ENCODE measurements at places on chromosomes 7 and 10.

DNA sequence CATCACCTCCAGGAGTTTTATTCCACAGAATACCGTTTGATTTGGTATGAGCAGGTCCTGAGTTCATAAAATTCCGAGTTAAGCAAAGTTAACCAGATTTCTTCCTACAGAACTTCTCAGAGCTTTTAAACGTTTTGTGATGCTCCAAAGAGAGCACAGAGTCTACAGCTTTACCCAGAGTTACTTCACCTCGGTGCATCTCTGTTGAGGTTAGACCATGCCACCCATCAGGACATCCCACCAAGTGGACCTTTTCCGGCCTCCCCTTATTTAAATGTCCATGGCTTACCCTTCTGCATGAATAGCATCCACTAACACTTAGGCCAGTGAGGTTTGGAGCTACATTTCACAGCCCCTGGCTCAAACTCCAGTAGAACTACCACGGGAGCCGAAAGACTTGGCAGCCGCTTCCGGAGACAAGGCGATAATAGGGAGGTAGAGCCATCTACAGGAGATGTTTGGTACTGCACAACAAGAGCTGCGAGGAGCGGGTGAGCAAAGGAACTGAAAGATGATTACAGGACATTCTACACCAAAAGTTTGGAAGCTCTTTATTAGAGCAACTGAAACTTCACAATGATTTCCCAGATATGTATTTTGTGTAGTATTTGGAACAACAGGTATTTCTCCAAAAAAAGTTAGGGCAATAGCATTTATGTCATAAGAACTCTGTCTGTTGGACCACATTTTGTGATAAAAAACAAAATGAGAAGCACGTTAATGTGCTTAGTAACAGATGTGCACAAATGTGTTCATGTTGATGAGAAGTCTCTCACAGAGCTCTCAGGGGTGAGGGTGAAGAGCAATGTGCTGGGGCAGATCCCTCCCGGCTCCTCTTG lies 174.7 kb downstream of the HERPUD2 start:
- peak; percentile 84 for DNase-seq

GRCh38 chr10:98302741-98303365 lies 34.9 kb upstream of the LOXL4 start:
- DNase-seq: no peak

DNA sequence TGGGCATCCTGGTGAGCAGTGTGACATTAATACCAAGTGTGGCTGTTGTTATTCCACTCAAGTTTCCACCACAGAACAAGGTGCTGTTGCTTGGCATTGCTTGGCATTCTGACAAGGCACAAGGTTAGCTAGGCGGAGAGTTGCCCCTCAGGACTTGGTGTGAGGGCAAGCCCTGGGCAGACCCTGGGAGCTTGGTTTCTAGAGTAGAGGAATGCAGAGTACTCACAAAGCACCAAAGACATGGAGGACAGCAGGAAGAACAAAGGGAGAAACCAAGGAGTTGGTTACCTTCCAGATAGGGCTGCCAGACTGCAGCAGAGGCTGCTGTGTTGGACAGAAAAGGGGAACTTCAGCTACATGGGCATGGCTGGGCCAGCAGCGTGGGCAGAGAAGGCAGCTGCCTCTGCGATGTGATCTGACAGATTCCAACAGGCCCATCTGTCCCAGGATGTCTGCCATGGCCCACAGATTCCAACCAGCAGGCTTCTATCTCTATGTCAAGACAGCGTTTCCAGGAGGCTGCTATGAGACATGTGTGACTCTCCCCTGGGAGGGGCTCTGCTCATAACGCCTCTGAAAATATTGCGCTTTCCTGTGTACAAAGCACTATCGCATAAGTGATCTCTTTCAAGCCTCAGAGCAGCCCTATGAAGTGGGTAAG lies 1.8 kb downstream of the GOLGA7B start:
- DNase-seq: no peak

DNA sequence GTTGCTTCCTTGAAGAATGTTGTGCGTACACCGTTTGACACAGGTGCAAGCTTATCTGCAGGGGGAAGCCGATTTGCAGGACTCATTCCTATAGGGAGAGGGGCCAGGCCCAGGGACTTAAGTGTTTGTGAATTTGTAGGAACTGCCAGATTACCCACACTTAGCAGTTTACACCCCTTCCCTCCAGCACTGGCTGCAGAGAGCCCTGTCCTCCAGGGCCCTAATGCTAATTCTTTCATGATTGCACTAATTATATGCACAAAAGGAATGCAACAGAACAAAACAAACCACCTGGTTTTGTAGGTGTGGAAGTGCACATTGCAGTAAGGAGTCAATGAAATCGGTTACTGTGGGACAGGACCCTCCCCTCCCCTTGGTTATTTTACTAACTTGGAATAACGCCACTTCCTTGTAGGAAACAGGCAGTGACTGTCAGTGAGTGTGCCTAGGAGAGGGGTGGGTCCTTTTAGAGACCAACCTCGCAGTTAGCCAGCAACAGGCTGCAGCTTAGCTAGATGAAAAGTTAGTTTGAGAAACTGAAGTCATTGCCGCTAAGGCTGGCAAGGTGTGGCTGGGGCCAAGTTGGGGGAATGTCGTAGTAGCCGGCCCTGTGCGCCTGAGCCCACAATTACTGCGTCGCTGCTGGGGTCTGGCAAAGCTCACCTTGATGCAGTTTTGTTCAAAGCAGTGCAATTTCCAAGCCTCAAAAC lies 60.6 kb downstream of the CUX1 start:
- DNase-seq: no peak

GRCh38 chr10:33950206-33950605 lies 615.7 kb upstream of the NRP1 start:
- DNase-seq: no peak

DNA sequence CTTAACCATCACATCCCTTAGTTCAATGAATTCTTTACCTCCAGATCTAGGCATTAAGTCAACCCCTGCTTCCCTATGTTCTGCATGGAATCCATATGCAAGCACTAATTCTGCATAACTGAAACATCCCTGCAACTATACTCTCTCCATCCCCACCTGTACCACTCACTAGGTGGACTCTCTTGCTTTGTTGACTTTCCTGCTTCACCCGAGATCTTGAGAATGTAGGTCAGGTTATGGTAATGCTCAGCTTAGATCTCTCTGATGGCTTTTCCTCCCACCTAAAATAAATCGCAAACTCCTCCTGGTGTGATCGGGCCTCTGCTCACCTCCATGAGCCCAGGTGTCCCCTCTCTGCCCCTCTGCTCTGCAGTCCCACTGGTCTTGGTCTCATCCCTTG lies 92.4 kb upstream of the ADAM12 start:
- DNase-seq: no peak

DNA sequence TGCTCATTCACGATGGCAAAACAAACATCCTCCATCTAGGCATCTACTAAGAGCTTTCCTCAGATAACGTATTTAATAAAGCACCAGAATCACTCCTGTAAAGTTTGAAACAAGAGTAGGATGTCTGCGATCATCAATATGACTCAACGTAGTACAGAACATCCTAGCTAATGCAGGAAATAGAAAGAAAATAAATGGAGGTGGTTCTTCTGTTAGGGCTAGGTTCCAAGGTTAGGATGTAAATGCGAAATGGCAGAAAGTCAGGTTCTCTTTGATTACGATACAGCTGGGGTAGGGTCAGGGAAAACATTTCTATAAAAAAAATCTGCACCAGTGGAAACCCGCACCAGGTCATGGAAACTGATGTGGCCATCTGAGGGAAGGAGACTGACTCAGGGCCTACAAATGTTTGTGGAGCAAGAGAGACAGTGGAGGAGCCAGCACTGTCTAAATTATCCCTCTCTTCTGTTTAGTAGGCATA lies 29.1 kb downstream of the CCDC6 start:
- DNase-seq: no peak

DNA sequence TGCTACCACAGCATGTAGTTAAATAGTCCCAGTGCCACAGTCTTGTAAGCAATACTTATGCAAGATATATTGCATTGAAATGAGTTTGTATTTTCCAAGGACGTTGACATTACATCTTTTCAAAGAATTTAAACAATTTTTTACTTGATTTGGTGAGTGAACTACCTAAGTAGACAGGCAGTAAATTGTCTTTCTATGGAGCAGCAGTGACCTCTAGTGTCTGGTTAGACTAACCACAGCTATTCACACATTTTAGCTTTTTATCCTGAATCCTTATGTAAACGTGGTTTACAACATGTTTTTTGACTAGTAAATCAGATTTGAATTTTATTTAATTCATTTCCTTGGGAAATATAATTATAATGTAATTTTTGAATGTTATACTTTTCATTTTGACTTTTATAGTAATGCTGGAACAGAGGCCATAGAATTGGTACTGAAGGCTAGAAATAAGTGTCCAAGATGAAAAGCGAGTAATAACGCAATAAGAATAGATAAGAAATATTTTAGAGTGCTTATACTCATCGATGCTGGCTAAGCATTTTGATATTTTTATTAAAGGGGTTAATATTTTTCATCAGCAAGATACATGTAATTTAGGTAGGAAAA lies 5.6 kb downstream of the LRRTM3 start:
- peak; percentile 72 for DNase-seq

- no peak for DNase-seq
Observed at GRCh38 chr7:36304099-36304425, 85.6 kb upstream of the ANLN start.

GRCh38 chr10:131035779-131036178 lies 275.7 kb downstream of the TCERG1L start:
- no peak for DNase-seq

- DNase-seq: no peak
Observed at GRCh38 chr10:8424555-8425211, 370.2 kb downstream of the GATA3 start.

- no peak for DNase-seq
Observed at GRCh38 chr7:107394831-107395230, 75.0 kb upstream of the GPR22 start.

GRCh38 chr10:35643151-35644049 lies 1.3 kb upstream of the FZD8 start:
- peak; percentile 33 for DNase-seq

DNA sequence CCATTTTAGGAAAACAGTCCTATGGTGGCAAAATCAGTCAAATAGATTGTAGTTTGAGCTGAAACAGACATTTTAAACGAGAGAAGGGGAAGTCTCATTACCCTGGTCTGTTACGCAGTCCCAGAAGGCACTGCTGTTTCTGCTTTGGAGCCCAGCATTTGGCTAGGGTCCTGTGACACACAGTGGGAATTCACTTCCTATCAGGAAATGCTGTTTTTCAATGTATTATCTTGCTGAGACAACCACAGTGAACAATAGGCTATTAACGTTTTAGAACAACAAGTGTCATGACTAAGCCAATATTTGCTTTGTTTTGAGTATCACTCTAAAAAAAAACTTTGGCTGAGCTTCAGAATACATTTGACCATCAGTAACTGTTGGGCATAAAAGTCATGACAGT lies 74.1 kb downstream of the ADD3 start:
- peak; percentile 52 for DNase-seq

GRCh38 chr7:21941611-21942141 lies 4.0 kb downstream of the CDCA7L start:
- DNase-seq: peak; percentile 11

GRCh38 chr7:150716368-150716767 lies at the start of gene GIMAP1:
Gene GIMAP1 (plus strand): TSS chr7:150716613. CDS start chr7:150719048, 2,435 bp downstream.
- DNase-seq: no peak
